Muscle of arm (tissue), 14 donors: ENCODE measurements at places on chromosomes 7 and 10. TPM values are rescaled to one million over a fixed set of nuclear protein-coding genes. Genes with fewer than 3 reads are reported as not detected.

- DNase-seq, result no peak
These were observed 26.2 kb downstream of the GRID1 start for GRCh38 chr10:86340176-86340990.

- DNase-seq, result no peak
These were observed 39.3 kb downstream of the PRF1 start for GRCh38 chr10:70563230-70563629.

- no peak for DNase-seq
These were observed 2.0 kb downstream of the CYP26C1 start for GRCh38 chr10:93062514-93063143.

DNA sequence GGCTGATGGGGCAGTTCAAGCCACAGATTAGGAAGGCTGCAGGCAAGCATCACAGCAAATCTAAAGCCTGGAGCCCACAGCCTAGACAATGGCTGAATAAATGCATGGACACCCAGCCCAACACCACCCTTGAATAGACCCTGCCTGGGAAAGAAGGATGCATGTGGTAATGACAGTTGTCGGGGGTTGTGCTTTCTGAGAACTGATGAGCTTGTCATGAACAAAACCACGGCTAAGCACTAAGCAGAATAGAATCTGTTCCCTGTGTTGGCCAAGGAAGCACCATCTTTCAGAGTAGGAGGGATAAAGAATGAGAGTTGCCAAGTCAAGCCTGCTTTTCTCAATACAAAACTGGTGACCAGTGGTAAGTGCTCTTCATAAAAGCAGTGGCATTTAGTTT is 66.1 kb upstream of the JCAD start:
- DNase-seq, result no peak

DNA sequence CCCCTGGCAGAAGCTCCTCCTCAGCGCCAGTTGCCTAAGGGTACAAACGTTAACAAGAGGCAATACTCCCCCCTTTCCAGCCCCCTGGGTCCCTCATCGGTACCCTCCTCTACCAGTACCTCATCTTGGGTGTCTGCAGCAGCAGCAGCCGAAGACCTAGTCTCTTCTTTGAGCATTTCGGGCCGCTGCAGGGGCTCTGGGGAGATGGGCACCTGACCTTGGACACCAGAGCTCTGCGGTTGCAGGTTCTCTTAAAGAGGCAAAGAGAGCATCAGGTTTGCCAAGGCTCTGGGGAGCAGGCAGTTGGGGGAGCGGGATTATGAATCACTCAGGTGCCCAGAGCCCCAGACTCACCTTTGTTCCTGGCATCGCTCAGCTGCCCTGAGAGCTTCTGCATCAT is 3.5 kb downstream of the FBXL15 start:
- DNase-seq, result no peak

GRCh38 chr7:95324431-95324830 is at the start of gene PON1:
Gene PON1 (minus strand): TSS chr7:95324532. CDS start chr7:95324475, 57 bp downstream.
- no peak for DNase-seq

GRCh38 chr10:45452743-45453452 is 78.9 kb downstream of the ALOX5 start:
- DNase-seq, result no peak

GRCh38 chr7:40760987-40761386 is 626.2 kb downstream of the SUGCT start:
- DNase-seq, result no peak

GPR37 gene
- polyA plus RNA-seq, result 10.6 TPM

VSTM2A gene
- 0.23 TPM for polyA plus RNA-seq

DOCK1 gene
- 29.1 TPM for polyA plus RNA-seq

CTAGE15 gene
- polyA plus RNA-seq, result 8.3 TPM

WNT8B gene
- not detected for polyA plus RNA-seq
